ENCODE measurements at places on chromosomes 7 and 10. TPM values are rescaled to one million over a fixed set of nuclear protein-coding genes. Genes with fewer than 3 reads are reported as not detected.

SPDYE2 gene
- total RNA-seq = not detected

IKZF1 gene
- total RNA-seq = 1.2 TPM

CYP2C19 gene
- not detected for total RNA-seq

SCART1 gene
- total RNA-seq = 0.47 TPM

INHBA gene
- 2.2 TPM for total RNA-seq
